ENCODE measurements at places on chromosomes 11 and 22. TPM values are rescaled to one million over a fixed set of nuclear protein-coding genes. Genes with fewer than 3 reads are reported as not detected.

BLID gene
- total RNA-seq, result 0.57 TPM

ELMOD1 gene
- total RNA-seq, result 0.89 TPM

PTPRCAP gene
- 0.40 TPM for total RNA-seq

OR5A1 gene
- total RNA-seq, result not detected

SPDYC gene
- total RNA-seq, result not detected

FAM89B gene
- 47.4 TPM for total RNA-seq

RNF215 gene
- 10.5 TPM for total RNA-seq

TPCN2 gene
- 12.5 TPM for total RNA-seq

LGR4 gene
- total RNA-seq, result 22.6 TPM

WBP2NL gene
- 0.73 TPM for total RNA-seq
